ENCODE measurements at places on chromosomes 12 and 14.

- DNase-seq: no peak
Observed at GRCh38 chr12:114018669-114019068, 52.5 kb upstream of the RBM19 start.

- no peak for DNase-seq
Observed at GRCh38 chr14:70162358-70162757, 26.4 kb downstream of the SLC8A3 start.

GRCh38 chr12:127260531-127260930, 1006.4 kb upstream of the TMEM132C start:
- no peak for DNase-seq

- no peak for DNase-seq
Observed at GRCh38 chr12:106079148-106079738, 59.5 kb downstream of the NUAK1 start.

- DNase-seq: no peak
Observed at GRCh38 chr12:107322063-107322462, 228.7 kb upstream of the CRY1 start.

DNA sequence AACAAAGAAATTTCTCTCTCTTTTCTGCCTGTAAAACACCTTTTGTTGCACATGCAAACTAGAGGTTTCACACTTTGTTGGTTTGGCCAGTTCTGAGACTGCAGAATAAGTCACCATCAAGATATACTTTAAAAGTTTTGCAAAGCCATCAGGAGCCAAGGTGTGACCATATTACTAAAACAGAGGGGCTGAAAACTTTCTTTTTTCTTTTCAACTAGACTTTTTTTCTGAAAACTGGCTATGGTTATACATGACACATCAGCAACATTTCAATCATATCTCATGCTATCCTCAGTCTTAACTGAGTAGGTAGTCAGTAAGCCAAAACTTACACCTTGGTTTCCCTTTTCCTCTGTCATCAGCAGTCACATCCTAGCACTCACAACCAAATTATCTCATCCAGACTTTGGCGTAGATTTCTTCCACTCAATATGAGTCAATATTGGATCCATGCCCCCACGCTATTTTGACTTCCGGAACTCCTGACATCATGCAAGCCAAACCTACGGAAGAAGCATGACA, 4.1 kb upstream of the IFNG start:
- no peak for DNase-seq

- DNase-seq: no peak
Observed at GRCh38 chr14:82999802-83000201, 1466.1 kb upstream of the SEL1L start.

Data from stimulated activated CD8-positive, alpha-beta memory T cell treated with anti-CD3 and anti-CD28 coated beads, Interleukin-4, amount 100 ng/mL, for 24 hours (primary cell).